Activated CD4-positive, alpha-beta T cell treated with anti-CD3 and anti-CD28 coated beads for 4 hours (primary cell): ENCODE measurements at places on chromosomes 3 and 15.
A peak's percentile ranks its signal among the peaks of the same experiment; 100 is the strongest.

DNA sequence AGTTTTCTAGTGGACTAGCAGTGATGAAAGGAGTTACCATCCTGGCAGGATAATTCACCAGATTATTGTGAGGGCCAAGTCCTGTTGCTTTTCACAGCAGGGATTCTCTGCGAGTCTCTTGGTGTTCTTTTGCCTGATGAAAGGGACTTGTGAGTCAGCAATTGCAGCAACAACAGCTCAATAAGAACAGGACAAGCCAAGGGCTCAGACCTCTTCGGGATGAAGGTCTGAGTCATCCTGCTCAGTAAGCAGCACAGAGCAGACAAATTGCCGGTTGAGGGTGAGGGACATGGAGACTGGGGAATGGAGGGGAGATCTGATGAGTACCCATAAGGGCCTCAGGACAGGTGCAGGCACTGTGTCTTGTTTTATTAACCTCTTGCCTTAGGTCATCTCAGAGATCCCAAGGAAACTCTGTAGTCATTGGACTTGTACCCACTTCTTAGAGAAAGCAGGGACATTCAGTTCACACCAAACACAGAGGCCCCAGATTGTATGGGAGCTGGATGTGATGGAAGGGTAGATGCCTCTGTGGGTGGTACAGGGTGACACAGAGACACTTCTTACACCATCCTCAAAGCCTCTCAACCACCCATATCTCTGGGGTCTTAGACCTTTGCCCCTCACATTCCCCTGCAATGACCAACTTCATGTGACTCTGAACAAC, 173.8 kb upstream of the TLE3 start:
- DNase-seq = no peak

DNA sequence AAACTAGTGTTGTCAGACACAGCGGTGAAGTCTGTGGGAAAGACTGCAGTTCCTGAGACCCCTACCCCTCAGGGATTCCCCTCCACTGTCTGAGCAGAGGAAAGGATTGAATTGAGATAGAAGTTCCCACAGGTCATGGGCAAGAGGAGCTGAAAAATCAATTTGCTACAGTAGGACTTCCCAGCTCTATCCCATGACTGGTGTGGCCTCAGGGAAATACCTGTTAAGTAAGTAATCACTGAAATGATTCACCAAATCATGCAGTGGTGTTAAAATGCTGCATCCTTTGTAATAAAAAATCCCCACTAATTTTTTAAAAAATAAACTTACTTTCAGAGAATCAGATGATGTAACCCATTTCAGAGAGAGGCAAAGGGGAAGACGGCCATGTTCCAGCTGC, 45.0 kb upstream of the SPRED1 start:
- no peak for DNase-seq

DNA sequence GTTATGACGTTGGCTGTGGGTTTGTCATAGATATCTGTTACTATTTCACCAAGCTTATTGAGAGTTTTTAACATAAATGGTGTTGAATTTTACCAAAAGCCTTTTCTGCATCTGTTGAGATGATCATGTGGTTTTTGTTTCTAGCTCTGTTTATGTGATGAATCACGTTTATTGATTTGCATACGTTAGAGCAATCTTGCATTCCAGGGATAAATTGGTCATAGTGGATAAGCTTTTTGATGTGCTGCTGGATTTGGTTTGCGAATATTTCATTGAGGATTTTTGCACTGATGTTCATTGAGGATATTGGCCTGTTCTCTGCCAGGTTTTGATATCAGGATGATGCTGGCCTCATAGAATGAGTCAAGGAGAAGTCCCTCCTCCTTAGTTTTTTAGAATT, 117.8 kb downstream of the DOCK3 start:
- DNase-seq = no peak

DNA sequence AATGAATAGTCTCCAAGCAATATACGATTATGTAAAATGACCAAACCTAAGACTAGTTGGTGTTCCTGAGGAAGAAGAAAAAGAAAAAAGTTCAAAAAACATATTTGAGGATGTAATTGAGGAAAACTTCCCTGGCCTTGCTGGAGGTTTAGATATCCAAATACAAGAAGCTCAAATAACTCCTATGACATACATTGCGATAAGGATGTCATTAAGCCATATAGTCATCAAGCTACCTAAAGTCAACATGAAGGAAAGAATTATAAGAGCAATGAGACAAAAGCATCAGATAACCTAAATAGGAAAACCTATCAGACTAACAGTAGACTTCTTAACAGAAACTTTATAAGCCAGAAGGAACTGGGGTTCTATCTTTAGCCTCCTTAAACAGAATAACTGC, 231.1 kb downstream of the TUSC7 start:
- DNase-seq = no peak

DNA sequence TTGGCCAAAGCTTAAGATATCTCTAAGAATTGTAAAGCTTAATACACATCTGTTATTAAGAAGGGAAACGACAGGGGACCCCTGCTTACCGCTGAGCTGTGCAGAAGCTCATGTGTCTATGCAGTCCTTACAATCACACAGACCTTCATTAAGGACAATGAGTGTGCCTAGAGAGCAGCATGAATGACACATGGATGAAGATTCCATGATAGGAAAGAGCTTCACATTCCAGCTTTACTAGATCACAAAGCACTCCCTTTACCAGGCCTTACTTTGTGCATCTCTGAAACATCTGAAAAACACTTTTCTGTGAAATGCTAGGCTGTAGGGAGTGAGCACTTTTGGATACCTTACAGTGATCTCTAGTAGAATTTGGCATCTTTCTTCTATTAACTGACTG, 32.0 kb downstream of the RNF168 start:
- DNase-seq = no peak

DNA sequence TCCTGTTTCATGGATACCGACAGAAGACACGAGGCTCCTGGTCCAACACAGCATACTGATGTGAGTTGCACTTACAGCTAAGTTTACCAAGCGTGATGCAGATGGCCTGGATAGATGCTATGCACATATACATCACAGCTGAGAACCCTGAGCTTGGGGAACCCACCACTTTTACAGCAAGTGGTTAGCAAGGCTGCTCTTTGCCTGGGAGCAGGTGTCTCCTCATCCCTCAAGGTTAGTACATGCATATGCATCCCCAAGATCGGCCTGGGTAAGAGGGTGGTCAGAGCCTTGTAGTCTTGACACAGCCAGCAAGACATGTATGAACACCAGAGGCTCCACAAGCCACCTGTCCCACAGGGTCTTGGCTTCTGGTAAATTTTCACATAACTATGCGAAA, 28.3 kb downstream of the LRRC2 start:
- DNase-seq = no peak

GRCh38 chr3:194255252-194256039, 95.7 kb downstream of the CPN2 start:
- peak; percentile 53 for DNase-seq

DNA sequence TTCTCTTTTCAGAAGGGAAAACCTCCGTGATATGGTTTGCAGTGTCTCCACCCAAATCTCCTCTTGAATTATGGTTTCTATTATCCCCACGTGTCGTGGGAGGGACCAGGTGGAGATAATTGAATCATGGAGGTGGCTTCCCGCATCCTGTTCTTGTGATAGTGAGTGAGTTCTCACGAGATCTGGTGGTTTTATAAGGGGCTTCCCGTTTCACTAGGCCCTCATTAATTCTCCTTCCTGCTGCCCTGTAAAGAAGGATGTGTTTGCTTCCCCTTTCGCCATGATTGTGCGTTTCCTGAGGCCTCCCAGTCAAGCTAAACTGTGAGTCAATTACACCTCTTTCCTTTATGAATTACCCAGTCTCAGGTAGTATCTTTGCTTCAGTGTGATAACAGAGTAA, 692.7 kb upstream of the GRM7 start:
- no peak for DNase-seq

GRCh38 chr3:132803889-132804288, 81.7 kb upstream of the NPHP3 start:
- no peak for DNase-seq

DNA sequence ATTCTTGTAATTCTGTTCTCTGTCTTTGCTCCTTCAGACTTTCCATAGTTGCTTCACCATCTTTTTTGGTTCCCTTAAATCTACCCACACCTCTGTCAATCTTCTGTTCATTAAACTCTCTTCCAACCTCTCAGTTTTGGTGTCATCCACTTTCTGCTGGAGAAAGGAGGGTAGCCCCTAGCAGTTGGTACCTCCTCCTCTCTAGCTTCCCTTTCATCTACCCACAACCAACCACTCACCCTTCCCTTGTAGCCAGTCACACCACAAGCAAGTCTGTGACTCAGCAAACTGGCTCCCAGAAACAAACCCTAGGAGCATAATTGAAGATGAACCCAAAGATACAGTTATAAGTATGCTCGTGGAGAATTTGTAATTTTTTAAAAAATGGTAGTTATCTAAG, 318.6 kb downstream of the FHIT start:
- DNase-seq = no peak

GRCh38 chr3:58093574-58094195, 85.5 kb downstream of the FLNB start:
- no peak for DNase-seq

DNA sequence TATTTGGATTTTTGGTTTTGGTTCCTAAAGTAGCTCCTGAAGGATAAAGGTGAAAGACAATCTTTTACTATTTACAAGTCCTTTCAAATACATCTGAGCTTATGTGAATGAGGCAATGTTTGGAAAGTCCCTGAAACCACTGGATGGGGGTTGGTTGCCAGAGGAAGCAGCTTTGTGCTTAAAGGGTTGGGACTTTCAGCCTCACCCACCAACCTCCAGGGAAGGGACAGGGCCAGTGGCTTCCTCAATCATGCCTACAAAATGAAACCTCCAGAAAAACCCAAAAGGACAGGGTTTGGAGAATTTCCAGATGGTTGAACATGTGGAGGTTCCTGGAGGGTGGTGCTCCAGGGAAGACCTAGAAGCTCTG, 20.9 kb upstream of the ABHD17C start:
- DNase-seq = no peak

DNA sequence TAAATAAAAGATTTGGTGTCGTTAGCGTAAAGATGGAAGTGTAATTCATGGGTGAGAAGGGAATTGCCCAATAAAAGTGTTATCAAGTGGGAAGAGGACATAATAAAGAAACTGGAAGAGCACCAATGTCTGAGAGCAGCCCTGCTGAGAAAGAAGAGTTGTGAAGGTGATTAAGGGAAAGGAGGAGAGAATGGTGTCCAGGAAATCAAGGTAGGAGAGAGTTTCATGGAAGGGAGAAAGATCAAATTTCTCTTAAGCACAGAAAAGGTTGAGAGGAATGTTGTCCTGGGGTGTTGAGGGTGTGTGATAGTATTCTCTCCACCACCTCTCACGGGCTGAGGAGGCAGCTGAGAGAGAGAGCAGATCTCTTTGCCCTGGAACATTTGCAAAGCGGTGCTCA, 339.7 kb downstream of the SATB1 start:
- no peak for DNase-seq

- DNase-seq = no peak
Observed at GRCh38 chr3:4750306-4750968, 228.8 kb upstream of the BHLHE40 start.

DNA sequence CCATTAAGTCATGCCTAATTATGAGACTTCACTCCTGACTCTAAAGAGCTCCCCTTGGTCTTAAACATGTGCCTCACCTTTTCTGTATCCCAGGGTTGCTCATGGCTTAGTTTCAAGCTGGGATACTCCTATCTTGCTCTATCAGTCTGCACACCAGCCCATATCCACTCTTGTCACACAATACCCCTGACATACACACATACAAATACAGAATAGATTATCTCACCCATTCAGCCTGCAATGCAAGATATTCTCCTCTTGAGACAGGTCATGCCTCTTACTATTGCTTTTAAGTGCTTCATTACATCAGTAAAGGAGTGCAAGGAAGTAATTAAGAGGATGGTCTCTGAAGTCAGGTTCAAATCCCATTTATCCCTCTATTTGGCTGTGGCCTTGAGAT, 587.3 kb downstream of the IGSF11 start:
- no peak for DNase-seq

DNA sequence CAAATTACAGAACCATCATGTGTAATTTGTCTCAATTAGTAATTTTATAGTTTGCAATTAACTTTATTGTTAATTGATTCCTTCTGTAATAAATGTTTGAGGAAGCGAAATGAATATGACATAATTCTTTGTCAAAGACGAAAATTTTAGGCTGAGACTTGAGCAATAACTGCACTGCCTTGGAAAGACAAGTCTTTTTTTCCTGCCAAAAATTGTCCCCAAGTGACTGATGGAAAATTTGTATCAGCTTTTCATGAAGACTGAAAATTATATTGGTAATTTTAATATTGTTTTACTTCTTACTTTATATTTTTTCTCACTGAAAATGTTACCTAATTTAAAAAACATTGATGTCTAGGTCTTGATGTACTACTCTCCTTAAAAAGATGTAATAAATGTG, 622.6 kb downstream of the NLGN1 start:
- no peak for DNase-seq

GRCh38 chr15:24916305-24917009, 38.3 kb upstream of the SNRPN start:
- DNase-seq = no peak

DNA sequence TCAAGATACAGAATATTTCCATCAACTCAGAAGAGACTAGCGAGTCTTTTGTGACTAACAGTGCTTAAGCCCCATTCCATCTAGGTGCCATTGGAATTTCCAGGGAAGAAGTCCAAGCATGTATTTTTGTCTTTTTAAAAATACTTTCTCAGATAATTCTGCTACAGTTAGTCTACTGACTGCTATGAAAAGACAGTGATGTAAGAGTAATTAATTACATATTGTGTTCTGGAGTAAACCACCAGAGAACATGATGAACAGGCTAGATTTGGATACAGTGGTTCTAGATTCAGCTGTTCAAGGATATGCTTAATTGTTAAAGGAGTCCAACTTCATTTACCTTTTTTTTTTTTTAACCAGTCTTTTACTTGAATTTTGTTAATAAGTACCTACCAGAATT, 34.8 kb upstream of the PAK6 start:
- no peak for DNase-seq

DNA sequence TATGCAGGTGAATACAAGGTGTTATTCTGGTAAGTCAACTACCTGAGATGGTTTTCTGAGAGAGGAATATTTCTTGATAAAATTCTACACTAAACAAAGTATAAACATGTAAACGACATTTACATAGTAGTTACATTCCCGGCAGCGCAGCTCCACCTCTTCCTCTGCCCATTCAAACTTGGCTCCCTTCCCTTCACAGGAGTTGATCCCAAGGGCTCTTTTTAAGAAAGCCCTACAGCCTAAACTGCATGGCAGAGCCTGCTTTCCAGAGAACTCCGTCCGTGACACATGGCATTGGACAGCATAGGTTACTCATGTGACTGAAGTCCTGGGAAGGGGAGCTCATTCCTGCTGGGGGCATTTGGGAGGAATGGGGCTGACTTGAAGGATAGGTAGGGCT, 22.0 kb upstream of the LCTL start:
- DNase-seq = no peak

GRCh38 chr3:173529062-173529711, 131.6 kb downstream of the NLGN1 start:
- no peak for DNase-seq

DNA sequence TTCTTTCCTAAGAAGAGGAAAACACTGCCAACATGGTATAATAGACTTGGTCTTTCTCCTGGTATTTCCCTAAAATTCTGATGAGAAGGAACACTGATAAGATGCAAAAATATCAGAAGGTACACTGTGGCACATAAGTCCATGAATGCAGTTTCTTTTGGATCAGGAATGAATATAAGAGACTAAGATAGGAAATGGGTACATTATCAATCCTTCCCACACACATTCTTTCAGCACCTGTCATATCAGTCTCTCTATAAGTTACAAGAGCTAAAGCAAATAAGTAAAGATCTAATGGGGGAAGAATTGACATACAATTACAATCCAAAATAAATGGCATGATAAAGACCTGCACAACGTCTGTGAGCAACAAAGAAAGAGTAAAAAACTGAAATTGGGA, 1101.0 kb downstream of the ROBO2 start:
- no peak for DNase-seq
